Muscle of leg (tissue), 16 donors: ENCODE measurements at places on chromosomes 1 and 21.

DNA sequence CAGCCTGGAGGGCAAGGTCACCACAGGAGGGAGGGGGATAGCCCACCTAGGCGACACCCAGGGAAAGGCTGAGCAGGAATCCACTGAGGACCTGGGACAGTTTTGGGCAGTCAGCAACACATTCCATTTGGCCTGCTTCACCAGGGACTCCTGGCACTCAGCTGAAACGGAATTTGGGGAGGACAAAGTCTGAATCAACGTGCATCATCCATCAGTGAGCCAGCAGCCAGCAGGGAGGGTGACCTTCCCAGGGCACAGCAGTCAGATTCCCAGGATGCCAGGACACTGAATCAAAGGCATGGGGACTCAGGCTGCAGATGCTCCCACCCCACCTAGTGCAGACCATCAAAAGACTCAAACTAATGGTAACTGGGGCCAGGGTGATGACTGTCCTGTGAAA lies 4.6 kb downstream of the SH3BP5L start:
- DNase-seq = no peak

GRCh38 chr1:245810789-245811337 lies 656.1 kb downstream of the KIF26B start:
- DNase-seq = peak; percentile 36

GRCh38 chr1:160066829-160067745 lies 2.9 kb downstream of the KCNJ10 start:
- peak; percentile 52 for DNase-seq

DNA sequence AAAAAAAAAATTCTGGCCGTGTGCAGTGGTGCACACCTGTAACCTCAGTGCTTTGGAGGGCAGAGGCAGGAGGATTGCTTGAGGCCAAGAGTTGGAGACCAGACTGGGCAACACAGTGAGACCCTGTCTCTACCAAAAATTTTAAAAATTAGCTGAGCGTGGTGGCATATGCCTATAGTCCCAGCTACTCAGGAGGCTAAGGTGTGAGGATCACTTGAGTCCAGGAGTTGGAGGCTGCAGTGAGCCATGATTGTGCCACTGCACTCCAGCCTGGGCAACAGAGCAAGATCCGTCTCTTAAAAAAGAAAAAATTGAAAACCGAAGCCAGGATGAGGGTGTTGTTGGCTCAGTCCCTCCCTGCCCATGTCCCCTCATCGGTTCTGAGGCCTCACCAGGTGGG lies 55.9 kb upstream of the PAX7 start:
- no peak for DNase-seq

GRCh38 chr1:187504779-187505178 lies 676.0 kb downstream of the PLA2G4A start:
- DNase-seq = peak; percentile 14
